ENCODE measurements at places on chromosomes 2 and 18. TPM values are rescaled to one million over a fixed set of nuclear protein-coding genes. Genes with fewer than 3 reads are reported as not detected.

- DNase-seq: no peak
Measured at GRCh38 chr2:48200620-48201293, 294.5 kb upstream of the FBXO11 start.

GRCh38 chr2:30287190-30287840 is 56.0 kb downstream of the LBH start:
- DNase-seq: no peak

DNA sequence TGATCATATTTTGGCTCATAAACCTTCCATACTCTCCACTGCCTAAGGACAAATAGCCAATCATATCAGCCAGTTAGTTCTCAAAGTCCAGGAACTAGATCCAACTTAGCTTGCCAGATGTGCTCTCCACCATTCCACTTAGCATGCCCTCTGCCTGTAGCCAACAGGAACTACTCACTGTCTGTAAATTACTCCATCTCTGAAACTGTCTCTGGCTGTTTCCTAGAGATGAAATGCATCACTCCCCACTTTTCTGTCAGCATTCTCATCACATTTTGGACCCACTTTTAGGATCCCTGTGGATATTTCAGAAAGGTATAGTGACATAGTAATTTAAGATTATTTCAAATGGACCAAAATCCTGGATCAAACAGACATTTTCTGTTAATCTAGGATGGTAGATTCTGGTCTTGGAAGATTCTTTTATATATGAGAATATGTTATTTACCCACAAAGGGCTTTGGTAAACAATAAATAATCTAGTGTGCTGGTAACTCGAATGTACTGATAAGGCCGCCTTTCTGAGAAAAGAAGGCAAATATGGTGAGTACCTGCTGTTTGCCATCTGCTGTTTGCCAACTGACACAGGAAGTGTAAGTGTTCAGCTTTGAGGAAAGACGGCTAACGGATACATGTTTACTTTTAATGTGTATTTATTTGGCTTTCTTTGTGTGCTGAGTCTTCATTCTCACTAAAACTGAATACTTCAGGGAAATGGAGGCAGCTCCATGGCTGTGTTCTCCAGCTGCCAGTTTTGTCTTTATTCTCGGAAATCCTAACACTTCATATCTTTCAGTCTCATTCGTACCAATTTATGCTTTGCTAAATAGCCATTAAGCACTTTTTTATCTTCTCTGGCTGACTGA is 79.5 kb downstream of the EVA1A start:
- no peak for DNase-seq

- DNase-seq: no peak
Measured at GRCh38 chr2:121171625-121172119, 113.3 kb downstream of the TFCP2L1 start.

GRCh38 chr18:3679241-3679640 is 229.3 kb downstream of the TGIF1 start:
- no peak for DNase-seq

DNA sequence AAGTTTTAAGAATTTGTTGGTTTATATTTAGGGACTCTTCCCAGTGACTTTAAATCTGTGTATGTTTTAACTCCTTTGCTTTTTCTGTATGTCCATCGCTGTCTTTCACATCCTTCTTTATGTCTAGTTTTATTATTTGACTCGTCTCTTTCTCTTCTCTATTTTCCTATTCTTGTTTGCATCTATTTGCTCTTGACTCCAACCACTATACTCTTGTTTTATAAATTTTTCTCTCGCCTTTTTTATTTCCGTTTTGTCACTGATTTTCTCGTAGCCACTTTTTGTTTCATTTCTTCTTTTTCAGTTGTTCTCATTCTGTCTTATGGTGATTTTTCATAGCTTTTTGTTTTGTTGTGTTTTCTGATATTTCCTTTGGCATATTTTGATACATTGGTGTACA is 170.5 kb upstream of the NETO1 start:
- DNase-seq: no peak

DNA sequence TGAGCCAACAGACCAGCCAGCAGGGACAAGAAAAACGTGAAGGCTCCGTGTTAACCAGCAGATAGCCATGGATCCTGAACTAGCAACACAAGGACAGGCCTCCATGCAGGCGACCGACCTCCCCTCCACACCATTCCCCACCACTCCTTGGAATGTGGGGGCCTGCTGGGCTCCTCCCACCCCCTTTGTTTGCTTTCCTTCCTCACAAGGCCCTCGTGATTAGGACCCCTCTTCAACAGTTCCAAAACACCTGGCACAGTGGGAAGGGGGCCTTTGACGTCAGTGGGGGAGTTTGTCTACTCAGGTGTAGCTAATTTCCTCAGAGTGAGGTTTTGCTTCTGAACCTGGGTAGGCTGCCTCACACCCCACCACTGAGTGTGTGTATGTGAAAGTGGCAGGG is 37.8 kb downstream of the SLC14A2 start:
- no peak for DNase-seq

- DNase-seq: no peak
Measured at GRCh38 chr2:100042562-100042961, 99.8 kb downstream of the AFF3 start.

GRCh38 chr2:45191976-45192375 is 182.7 kb upstream of the SIX2 start:
- DNase-seq: no peak

- no peak for DNase-seq
Measured at GRCh38 chr2:150963336-150963735, 298.3 kb downstream of the RBM43 start.

DNA sequence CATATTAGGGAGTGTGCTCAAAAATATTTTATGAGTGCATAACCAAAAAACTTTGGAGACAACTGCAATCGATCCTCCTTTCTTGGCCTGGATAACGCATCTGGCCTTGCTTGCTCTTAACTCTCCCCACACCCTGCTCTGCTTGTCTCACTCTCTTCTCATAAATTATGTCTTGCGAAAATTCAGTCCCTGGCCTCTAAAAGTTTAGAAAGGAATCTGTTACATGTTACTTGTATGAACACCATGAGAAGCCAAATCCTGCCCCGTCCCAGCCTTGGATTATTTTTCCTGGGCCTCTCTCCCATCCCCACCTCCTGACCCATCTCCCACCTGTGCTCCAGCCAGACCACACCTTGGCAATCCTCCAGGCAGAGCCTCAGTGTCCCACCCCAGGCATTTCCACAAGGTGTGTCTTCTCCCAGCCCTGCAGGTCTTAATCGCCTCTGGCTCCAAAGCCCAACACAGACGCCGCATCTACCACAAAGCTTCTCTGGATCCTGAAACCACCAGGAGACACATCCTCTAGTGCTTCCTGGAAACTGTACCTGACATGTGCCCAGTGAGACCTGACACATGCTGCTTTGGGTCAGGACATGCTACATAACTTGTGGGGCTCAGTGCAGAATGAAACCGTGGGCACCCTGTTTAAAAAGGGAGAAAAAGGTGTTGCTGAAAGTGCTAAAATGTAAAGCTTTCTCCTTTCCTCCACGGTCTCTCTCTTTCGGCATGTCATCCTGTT is 99.6 kb upstream of the ST3GAL5 start:
- DNase-seq: no peak

- no peak for DNase-seq
Measured at GRCh38 chr2:33018271-33018670, 71.5 kb downstream of the LTBP1 start.

- no peak for DNase-seq
Measured at GRCh38 chr2:205482399-205483081, 199.8 kb upstream of the NRP2 start.

DNA sequence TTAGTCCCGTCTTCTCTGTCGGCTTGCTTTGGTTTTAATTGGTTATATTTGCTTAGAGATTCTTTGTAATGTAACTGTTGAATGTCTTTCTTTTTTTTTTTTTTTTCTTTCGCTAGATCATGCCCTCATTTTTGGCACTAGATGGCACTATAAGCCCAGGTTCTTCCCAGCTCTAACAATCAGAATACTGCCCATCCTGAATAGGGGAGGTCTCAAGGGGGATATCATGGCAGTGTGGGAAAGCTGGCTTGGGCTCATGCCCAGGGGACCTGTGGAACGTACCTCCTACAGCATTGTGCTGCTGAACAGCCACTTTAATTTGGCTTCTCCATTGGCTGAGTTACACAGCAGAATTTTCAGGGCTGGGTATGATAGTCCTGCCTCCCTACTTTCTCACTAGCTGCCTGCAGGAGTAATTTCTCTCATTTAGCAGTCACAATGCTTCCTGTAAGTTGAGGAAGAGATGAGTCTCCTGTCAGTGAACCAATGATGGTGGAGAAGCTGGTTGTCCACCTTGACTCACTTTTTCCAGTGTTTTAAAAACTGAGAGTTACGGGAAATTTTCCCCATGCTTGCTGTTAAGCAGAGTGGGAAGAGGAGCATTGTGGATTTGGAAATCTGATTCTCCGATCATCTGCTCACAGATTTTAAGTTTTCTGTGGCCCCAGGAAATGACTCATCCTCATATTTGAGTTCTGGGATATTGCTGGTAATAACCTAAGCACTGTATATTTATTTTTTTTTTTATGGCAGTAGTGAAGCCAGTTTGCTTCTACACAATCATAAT is 47.2 kb downstream of the RAD51AP2 start:
- no peak for DNase-seq

DNA sequence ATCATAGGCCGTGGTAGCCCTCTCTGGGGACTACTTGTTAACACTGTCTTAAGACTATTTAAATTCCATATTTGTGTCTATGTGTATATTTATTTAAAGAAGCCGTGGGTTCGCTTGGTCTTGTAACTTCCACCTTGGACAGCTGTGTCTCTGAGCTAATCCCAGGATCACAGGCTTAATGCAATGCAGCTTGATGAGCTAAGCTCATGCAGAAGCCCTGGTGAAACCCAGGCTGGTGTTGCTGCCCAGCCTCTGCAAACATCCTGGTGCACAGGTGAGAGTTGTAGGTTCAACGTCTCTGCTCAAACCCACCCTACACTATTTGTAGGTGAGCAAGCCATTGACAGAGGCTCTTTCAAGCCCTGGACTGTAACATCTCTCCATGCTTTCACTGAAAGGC is 211.8 kb downstream of the FAM210A start:
- DNase-seq: no peak

DNA sequence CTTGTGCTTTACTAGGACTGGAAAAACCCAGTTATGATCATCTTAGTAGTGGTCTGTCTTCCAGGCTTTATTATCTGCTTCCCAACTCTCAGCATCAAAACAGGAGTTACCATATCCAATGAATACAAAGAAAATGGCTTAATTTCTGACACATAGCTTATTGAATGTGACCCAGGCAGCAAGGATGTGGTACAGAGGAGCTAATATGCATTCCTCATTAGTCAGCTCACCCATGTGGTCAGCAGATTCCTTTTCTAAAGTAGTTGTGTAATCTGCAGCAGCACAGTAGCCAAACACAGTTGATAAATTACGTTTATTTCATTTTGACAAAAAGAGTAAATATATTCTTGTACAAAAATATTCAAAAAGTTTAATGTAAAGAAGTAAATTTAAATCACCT is 43.6 kb downstream of the TSPYL6 start:
- DNase-seq: no peak

GRCh38 chr2:176188774-176189680 is 559 bp downstream of the HOXD1 start:
- no peak for DNase-seq

- no peak for DNase-seq
Measured at GRCh38 chr2:96341641-96342040, 6.1 kb downstream of the NCAPH start.

- no peak for DNase-seq
Measured at GRCh38 chr2:100895402-100895801, 75.5 kb downstream of the NPAS2 start.

- DNase-seq: no peak
Measured at GRCh38 chr2:46876741-46877384, 38.7 kb downstream of the MCFD2 start.

GRCh38 chr2:16333681-16334080 is 332.0 kb downstream of the CYRIA start:
- DNase-seq: no peak

DNA sequence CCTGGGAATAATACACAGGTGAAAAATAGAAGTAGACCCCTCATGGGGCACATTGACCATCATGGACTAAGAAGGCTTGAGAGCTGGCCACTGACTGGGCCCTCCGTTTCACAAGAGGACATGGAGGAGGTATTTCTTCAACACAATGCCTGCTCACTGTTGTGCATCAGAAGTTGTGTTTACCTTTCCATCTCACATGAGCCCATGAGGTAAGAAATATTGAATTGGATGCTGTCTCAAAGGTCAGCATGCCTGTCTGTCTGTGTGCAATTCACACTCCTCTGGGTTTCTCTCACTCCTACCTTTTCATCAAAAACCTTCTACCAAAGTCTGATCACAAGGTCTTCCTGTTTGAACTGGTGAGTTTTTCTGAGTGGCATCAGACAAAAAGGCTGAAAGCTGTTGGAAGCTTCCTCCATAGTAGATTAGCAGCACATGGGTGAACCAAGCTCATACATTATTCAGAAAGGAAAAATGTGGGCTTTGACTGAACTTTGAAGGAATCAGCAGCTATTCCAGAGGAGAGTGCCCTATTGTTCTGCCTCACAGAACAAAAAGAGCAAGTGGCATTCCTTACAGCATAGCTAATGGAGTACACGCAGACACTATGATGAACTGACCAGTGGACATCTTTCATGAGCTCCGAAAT is 143.2 kb upstream of the RND3 start:
- no peak for DNase-seq

DNA sequence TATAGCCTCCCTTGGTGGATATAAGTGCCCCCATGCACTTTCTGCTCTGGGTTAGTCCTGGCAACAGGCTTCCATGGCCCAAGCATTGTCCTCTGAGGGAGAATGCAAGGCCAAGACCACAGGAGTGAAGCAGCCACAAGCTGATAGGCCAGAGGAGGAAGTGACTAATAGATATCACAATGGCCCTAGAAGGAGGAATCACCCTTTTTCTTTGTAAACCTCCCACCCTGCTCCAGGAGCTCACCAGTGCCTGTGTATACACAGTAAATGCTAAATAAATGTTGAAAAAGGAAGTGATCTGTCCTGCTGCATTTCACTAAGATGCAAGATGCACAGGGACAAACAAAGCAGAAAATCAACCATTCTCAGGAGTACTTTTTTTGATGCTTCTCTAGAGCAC is 49.7 kb upstream of the ABCA12 start:
- no peak for DNase-seq

GRCh38 chr2:79630060-79630459 is 117.2 kb downstream of the CTNNA2 start:
- DNase-seq: no peak

DNA sequence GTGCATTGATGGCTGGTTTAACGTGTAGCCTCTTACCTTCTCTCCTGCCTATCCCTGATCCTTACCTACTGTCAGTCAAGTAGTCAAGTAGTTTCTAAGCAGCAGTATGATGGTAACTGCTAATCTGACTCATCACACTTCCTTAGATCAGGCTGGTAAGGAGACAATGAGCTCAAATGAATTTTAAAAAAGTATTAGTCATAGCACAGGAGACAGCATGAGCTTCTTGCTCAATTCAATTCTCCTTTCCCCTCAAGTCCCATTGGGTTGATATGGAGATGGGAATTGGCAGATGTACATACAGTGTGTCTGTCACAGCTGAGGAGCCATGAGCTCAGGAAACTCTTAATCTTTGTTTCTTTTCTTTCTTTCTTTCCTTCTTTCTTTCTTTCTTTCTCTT is 799.7 kb downstream of the LRP1B start:
- no peak for DNase-seq

GRCh38 chr2:109720380-109721106 is 73.6 kb upstream of the RGPD5 start:
- no peak for DNase-seq

Gene TRAPPC12
- polyA plus RNA-seq: 59.7 TPM

Gene M1AP
- 1.5 TPM for polyA plus RNA-seq

Gene IMPA2
- 103 TPM for polyA plus RNA-seq

Gene C2orf78
- polyA plus RNA-seq: not detected

Gene CYP26B1
- polyA plus RNA-seq: 16.0 TPM

Gene CD226
- 2.9 TPM for polyA plus RNA-seq

Gene ANTXR1
- polyA plus RNA-seq: 96.9 TPM

Gene DHRS9
- 1.6 TPM for polyA plus RNA-seq

Gene LIMS2
- 17.5 TPM for polyA plus RNA-seq

Gene MAL
- 402 TPM for polyA plus RNA-seq

Gene COL4A3
- polyA plus RNA-seq: 41.9 TPM
